ENCODE measurements at places on chromosomes 1 and 21.

- no peak for DNase-seq
These were observed 253.4 kb downstream of the RHOU start for GRCh38 chr1:228988664-228989063.

- DNase-seq, result no peak
These were observed 635 bp upstream of the SYNJ1 start for GRCh38 chr21:32728456-32728839.

- DNase-seq, result no peak
These were observed 3.1 kb downstream of the SLC41A1 start for GRCh38 chr1:205809942-205810345.

DNA sequence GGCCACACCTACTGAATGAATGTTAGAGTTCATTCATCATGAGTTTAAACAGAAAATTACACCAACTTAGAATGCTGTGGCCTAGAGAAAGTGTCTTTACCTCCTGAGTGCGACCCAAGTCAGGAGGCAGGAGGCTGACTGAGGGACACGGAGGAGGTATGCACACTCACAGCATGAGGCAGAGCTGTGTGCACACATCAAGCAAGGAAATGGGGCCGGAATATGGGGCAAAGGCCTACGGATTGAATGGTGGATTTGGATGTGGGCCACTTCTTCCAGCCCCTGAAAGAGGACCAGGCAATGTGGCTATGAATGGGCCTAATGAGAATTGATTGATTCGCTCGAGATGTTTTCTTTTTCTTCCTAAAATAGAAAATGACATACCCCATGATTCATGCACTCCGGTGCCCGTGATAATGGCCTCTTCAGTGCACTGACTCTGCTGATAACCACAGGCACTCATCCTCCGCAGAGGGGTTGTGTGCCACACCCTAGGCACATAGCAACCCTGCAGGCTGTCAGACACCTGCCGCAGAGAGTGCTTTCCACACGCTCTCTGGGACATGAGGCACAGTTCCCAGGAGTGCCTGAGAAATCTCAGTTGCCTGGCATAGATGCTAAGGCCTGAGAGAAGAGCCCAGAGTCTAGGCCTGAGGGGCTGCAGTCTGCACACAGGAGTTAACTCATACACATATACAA lies 155.5 kb downstream of the GLUL start:
- DNase-seq, result no peak

GRCh38 chr1:9909234-9910046 lies 629 bp downstream of the CTNNBIP1 start:
- no peak for DNase-seq

DNA sequence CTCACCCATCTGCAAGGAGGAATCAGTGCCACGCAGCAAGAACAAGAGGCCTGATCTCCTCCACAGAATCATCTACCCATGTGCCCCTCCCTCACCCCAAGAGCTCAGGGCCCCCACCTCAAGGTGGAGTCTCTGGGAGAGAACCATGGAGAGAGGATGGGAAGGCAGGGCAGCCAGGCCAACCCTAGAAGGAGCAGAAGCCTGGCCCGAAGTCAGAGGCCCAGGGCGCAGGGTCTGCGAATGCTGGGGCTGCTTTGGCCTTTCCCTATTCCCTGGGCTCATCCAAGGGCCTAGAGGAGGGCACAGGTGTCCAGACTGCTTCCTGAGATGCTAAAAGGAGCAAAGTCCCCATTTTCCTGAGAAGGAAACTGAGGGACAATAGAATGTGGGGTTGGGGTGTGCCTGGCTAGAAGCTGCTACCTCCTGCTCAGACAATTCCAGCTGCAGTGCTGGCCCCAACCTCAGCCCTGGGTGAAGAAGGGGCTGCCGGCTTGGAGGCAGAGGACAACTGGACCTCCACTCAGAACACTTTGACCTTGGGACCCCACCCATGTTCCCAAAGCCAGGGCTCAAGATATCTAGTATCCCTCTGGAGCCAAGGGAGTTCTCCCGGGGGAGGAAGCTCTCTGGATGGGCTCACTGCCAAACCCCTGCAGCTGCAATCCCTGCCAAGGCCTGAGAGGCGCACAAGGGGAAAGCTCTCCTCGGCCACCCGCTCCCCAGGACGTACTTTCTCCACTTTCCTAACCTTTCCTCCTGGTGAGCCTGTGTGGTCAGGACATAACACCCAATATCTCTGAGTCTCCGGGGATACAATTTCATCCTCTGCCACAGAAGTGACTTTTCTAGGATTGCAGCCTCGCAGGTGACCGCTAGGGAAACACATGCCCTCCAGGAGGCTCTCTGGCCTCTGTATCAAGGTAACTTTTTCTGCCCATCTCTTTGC lies 16.6 kb upstream of the LEMD1 start:
- DNase-seq, result no peak

- DNase-seq, result no peak
These were observed 34.4 kb downstream of the FH start for GRCh38 chr1:241485145-241485544.

DNA sequence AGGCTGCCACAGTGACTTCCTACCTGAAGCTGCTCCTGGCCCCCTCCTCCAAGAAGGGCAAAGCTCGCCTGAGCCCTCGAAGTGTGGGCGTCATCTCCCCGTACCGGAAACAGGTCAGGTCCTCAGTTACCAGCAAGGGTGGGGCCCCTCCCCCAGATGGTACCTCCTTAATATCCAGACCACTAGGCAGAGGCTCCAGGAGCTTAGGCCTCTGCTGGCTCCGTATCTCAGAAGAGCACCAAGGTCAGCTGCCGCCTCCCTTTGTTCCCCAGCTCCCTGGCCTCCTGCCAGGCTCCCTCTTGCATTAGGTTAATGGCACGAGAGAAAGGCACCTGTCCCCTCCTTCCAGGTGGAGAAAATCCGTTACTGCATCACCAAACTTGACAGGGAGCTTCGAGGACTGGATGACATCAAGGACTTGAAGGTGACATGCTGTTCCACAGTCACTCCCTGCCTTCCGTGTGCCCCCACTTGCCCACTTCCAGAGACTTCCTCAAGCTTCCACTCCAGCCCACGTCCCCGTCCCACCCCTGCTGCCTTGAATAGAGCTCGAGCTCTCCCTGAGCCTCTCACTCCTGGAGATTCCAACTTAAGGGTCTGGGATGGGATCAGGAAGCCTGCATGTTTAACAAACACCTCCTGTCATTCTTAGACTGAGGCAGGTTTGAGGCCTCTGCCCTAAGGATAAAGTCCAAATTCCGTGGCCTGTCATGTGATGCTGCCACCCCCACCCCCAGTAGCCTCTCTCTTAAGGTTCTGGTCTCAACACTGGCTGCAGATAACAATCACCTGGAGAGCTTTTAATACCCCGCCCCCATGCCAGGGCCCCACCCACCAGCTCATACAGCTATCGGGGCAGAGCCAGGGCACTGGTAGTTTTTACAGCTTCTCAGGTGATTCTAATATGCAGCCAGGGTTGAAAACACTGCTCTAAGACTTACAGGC lies 8.3 kb downstream of the RHOC start:
- no peak for DNase-seq

DNA sequence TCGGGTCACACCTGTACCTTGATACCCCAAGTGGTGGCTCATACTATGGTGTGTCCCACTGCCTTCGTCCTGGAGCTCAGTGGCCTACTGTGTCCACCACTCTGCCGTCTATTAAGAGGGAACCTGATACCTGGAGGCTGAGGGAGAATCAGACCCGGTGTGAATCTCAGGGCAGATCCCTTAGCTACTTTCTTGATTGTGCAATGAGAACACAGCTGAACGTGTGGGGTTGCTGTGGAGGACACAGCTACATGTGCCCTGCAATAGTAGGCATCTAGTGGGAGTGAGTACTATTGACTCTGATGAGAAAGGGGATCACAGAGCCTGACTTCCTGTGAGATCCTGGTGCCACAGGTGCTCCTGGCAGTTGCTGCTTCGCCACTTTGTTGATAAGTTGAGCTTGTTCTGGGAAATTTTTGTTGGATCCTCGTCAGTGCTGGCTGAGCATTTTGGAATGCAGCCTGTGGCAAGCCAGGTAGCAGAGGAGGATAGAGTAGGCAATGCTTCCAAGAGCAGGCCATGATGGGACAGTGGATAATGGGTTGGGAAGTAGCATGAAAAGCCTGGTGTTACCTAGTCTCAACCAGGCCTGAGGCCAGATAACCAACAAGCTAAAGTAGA lies 28.2 kb upstream of the MPZL1 start:
- DNase-seq, result no peak

DNA sequence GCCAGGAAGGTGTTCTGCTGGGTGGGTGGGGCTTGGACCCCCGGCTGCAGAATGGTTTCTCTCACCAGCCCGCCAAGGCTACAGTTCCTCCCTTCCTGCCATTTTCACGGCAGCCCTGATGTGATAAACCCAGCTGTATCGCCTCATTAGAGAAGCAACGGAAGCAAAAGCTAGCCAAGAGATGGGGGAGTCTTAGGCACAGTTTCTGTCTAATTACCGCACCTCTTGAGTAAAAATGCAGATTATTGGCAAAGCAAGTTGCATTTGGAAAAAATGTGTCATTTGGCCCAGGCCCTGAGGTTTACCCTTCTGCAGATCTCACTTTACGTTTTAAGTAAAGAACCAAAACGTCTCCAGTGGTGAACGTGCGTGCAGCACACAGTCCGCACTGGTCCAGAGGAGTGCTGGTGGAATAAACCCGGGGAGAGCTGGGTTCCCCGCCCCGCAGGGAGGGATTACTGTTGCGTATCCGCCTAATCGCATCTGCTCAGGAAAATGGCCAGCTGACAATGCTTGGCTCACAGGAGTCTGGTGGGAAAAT lies 109.9 kb downstream of the GALNT2 start:
- no peak for DNase-seq

- DNase-seq, result no peak
These were observed 34.4 kb downstream of the GLUL start for GRCh38 chr1:182357171-182357570.

DNA sequence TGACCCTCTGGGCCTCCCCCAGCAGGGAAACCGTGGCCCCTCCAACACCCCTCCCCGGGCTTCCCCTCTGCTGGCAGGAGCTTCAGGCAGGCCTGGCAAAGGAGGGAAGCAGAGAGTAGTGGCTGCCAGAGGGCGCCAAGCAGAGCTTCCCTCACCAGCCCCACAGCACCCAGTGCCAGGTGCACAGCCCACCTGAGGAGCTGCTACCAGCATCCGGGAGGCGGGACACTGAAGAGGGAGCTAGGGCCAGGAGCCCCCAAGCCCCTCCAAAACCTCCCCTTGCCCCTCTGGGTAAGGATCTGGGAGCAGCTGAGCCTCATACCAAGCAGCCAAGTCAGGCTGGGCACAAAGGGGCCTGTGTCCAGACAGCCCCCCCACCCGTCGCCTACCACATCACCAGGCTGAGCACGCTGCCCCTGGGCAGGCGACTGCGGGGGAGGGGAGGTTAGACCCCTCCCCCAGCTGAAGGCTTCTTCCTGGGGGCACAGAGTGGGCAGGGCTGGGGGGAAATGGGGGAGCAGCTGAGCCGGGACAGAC lies 19.6 kb downstream of the CCDC24 start:
- DNase-seq, result no peak

- DNase-seq, result no peak
These were observed 296.0 kb downstream of the PTPRU start for GRCh38 chr1:29532285-29532684.

- no peak for DNase-seq
These were observed 1.1 kb downstream of the GPR25 start for GRCh38 chr1:200873671-200874397.

GRCh38 chr1:238404921-238405320 lies 514.2 kb upstream of the ZP4 start:
- DNase-seq, result no peak

- no peak for DNase-seq
These were observed 270.7 kb downstream of the KAZN start for GRCh38 chr1:14869187-14869586.

GRCh38 chr1:209720326-209720725 lies 15.7 kb downstream of the HSD11B1 start:
- no peak for DNase-seq

DNA sequence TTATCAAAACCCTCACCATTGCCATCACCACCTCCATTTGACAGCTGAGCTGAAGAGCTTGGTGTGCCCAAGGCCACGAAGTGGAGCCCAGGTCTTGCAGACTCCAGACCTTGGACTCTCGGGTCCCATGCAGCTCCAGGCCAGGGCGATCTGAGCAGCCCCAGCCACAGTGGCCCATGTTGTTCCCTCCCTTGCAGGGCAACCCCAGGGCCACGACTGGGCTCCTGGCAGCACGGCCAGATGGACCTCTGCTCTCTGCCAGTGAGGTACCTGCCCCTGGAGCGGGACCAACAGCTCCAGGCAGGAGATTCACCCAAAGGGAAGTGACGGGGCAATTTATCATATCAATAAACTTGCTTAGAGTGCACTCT lies 182.7 kb upstream of the VAMP3 start:
- no peak for DNase-seq

DNA sequence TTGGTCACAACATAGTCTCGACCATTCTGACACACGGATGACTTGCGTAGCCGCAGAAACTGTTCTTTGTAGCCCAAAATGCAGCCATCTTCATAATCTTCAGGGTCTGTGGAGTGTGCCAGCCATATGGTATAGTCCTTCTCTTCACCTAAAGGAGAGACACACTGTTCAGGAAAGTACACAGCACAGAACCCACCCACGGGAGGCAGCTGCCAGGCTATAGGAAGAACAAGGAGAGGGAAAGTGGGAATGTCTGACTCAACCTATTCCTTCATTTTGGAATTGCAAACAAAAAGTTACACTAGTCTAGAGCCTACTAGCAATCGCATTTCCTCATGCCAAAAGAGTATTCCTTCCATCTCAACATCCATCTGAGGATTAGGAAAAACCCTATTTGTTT lies 16.2 kb upstream of the MYBPHL start:
- no peak for DNase-seq

GRCh38 chr21:33007747-33008146 lies 18.0 kb upstream of the OLIG2 start:
- no peak for DNase-seq

- no peak for DNase-seq
These were observed 45.7 kb downstream of the NAV1 start for GRCh38 chr1:201584471-201585092.

- no peak for DNase-seq
These were observed 32.6 kb upstream of the LEPR start for GRCh38 chr1:65387821-65388220.

GRCh38 chr21:15289896-15290841 lies 225.4 kb upstream of the NRIP1 start:
- DNase-seq, result no peak

DNA sequence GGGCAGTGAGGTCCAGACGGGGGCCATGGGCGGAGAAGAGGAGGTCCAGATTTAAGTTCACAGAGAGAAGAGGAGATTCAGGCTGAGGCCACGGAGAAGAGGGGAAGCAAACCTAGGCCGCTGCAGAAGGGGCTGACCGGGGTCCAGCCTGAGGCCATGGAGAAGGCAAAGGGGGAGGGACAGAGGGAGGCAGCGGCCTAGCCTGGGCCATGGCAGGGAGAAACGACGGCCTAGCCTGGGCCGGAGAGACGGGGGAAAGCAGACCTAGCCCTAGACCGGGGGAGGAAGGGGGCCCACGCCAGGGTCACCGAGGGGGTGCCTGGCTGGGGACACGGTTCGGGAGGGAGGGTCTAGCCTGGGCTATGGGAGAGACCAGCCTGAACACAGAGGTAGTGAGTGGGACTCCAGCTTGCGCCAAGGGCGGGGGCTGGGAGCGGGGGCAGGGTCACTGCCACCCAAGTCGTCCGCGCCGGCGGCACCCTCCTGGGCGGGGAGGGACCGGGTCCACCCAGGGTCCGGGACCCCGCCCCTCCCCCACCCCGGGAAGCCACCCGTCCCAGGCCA lies 459 bp downstream of the CAPZB start:
- no peak for DNase-seq
